Stomach (tissue), 19 donors: ENCODE measurements at places on chromosomes 13 and 19. TPM values are rescaled to one million over a fixed set of nuclear protein-coding genes. Genes with fewer than 3 reads are reported as not detected.

- DNase-seq, result no peak
Observed at GRCh38 chr13:113672002-113672651, 5.1 kb downstream of the GRK1 start.

GRCh38 chr13:113859311-113860050 is 4.4 kb downstream of the GAS6 start:
- no peak for DNase-seq

DNA sequence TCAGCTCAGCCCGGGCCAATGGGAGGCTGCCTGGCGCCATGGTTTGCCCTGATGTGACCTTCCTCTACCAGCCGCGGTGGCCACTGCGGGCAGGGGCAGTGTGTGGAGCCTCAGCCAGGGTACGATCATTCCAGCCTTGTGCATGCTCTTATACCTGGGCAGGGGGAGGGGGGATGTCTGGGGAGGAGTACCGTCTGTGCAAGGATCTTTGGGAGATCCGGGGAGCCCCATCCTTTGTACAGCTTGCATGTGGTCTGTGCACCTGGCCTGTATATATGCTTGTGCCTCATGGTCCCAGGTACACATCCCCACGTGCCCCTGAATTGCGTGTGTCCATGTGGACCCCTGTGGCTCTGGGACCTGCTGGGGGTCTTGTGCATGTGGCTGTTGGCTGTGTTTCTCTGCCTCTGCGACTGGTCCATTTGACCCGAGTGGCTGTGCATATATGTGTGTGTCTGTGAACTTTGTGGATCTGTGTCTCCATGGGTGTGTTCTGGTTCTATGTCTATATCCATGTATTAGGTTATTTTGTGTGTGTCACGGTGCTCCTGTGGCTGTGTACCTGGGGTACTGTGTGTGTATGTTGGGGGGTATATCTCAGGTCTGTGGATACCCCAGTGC is 12.8 kb upstream of the NANOS3 start:
- no peak for DNase-seq

DNA sequence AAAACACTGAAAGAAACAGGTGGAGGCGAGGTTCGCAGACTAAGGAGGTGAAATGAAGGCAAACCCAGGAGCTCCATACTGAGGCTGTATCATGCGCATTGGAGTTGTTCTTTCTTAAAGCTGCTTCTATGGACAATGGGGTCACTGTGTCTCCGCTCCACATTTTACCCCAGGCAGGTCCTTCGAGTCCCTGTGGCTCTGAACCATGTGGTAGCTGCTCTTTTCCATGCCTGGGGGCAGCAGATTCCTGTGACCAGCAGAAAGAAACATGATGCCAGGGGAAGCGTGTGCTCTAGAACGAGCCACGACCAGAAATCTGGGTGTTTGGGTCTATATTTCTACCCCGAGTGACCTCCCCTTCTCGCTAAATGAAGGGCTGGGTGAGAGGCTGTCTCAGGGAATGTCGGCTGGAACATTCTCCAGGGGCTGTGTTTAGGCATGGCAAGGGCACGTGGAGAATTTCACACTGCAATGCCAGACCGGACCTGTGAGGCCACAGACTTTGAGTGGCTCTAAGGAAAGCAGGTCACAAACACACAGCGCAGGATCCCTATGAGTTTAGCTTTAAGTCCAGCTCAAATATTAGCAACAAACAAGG is 95.7 kb upstream of the IRS2 start:
- DNase-seq, result no peak

DNA sequence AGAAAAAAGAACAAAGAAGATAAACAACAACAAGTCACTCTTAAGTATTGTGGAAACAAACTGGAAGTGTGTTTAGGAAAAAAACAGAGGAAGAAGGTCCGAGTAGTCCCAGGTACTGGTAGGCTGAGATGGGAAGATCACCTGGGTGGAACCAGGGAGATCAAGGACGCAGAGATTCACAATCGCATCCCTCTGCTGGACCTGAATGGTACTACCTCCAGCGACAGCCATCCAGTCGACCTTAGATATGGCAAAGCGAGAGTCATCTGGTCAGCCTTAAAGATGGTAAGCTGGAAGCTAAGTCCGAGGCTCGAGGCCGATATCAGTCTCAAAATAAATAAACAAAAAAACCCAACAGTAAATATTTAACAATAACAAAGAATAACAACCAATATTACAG is 44.9 kb upstream of the ZNF91 start:
- no peak for DNase-seq

- no peak for DNase-seq
Observed at GRCh38 chr13:74695021-74695800, 561.0 kb upstream of the KLF12 start.

DNA sequence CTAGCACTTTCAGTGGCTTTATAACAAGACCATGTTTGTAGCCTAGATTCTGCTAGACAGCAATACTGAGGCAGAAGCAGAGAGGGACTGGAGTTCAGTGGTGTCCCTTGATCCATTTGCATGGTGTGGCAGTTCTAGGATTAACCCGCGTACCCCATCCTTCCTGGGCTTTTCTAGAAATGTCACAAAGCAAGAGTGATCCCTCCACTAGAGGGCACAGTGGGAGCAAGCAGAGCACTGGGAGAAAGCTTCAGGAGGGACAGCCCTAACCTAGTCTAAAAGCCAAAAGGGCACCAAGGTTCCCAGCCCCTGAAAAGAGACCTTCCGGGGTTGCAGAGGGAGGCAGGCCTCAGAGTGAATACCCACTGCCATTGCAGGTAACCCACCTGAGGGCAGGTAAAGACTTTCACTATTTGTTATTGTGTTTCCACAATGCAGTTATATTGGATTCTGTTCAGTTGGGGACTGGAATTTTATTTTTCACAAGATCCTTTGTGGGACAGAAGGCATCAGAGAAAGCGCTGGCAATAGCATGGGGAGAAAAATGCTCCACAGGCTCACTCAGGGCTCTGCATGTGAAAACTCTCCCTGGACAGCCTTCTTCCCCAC is 170.6 kb downstream of the FLT1 start:
- peak; percentile 51 for DNase-seq

Gene SPIB
- not detected for total RNA-seq

Gene ATXN8OS
- not detected for total RNA-seq

DNA sequence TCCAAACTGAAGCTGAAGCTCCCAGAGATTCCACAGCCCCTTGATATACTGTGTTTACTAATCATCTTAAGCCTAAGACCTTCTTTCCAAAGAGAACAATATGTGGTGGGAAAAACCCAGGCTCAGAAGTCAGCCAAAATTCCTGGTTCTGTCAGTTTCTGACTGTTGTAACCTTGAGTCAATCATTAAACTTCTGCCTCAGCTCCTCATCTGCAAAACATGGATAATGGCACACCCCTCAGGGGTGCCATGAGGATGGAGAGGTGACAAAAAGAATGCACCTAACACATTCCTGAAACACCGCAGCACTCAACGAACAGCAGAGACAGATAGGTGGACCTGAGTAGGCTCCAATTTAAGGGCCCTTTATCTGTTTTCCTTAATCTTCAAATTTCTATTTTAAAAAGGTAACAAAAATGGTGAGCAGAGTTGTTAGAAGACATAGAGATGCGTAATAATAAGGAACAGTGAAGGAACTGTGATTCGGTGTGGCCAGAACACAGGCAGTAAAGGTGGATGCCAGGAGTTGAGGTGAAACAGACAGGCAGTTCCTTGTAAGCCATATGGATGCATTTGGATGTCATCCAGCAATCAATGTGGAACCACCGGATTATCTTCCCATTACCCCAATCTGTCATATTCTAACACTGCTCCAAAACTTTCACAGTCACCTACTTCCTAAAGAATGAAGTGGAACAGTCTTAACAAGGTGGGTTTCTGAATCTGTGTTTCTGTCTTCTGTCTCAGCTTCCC is 56.6 kb upstream of the DOCK9 start:
- no peak for DNase-seq

DNA sequence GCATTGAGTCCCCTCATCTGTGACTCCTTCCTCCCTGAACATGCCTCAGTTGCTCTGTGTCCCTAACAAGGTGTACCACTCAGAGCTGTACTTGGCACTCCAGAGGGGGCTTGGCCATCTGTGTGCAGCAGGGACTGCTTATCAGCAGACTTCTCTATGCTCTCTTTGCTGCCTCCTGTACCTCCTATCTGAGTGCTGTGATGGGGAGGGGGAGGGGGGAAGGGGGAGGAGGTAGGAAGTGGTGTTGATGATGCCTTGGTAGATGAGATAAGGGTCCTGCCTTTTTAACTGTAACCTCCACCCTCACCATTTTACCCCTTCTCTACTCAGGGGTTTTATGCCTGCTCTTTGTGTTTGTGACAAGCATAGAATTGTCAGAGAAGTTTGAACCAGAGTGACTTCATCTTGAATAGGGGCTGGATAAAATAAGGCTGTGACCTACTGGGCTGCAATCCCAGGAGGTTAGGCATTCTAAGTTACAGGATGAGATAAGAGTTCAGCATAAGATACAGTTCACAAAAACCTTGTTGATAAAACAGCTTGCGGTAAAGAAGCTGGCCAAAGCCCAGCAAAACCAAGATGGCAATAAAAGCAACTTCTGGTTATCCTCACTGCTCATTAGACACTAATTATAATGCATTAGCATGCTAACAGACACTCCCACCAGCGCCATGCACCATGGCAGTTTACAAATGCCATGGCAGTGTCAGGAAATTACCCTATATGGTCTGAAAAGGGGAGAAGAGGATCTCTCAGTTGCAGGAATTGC is 13.2 kb downstream of the PCDH8 start:
- no peak for DNase-seq

- DNase-seq, result no peak
Observed at GRCh38 chr13:110533771-110534670, 27.5 kb downstream of the RAB20 start.

DNA sequence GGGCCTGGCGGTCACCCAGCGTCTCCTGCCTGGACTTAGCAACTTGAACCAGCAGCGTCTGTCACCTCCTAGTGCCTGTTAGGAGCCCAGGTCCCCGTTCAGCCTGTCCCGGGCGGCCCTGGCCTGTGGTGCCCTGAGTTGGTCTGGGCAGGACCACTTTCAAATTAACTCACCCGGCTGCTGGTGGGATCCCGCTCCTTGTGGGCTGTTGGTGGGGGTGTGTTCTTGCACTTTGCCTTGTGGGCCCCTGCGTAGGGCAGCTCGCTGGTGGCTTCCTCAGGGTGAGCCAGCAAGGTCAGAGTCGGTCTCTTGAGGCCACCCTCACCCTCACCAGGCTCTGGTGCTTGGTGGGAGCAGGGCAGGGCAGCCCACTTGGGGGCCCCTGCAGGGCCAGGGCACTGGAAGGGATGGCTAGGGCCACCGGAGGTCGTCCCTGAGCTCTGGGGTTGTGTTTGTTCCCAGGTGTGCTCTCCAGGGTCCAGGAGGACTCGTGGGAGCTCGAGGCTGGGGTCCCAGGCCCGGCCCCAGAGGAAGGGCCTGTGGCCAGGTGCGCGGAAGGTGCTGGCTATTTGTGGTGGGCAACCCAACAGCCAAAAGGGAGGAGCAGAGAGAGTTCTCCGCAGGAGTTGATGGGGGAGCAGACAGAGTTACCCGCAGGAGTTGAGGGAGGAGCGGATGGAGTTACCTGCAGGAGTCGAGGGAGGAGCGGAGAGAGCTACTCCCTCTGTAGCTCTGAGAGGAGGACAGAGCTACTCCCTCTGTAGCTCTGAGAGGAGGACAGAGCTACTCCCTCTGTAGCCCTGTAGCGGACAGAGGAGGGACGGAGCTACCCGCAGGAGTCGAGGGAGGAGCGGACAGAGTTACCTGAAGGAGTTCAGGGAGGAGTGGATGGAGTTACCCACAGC is 16.9 kb downstream of the TFDP1 start:
- DNase-seq, result no peak

Gene ATP12A
- not detected for total RNA-seq

- no peak for DNase-seq
Observed at GRCh38 chr13:45368571-45368970, 27.6 kb upstream of the TPT1 start.

DNA sequence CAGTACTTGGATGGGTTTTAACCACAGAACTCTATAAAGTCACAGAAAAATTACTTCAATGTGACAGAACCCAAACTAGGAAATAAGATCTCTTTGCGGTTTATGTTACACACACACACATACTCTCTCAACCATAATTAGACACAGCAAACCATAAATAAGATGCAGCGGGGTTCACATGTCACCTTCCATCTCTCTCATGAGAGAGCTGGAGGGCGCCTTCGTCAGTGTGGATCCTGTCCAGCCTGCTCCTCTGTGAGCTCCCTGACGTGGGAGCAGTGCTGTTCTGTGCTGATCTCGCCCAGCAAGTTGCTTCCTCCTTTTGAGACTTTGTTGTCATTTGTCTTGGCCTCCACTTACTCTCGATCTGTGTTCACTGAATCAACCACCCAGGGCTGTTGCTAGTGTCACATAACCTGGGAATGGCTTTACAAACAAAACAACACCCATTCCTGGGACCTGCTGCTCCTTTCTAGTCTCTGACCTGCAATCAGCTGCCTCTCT is 204.9 kb upstream of the KL start:
- DNase-seq, result peak; percentile 50

Gene SIGLEC10
- 1.1 TPM for total RNA-seq

Gene OR7D2
- total RNA-seq, result not detected

Gene ATP4B
- total RNA-seq, result 347 TPM

DNA sequence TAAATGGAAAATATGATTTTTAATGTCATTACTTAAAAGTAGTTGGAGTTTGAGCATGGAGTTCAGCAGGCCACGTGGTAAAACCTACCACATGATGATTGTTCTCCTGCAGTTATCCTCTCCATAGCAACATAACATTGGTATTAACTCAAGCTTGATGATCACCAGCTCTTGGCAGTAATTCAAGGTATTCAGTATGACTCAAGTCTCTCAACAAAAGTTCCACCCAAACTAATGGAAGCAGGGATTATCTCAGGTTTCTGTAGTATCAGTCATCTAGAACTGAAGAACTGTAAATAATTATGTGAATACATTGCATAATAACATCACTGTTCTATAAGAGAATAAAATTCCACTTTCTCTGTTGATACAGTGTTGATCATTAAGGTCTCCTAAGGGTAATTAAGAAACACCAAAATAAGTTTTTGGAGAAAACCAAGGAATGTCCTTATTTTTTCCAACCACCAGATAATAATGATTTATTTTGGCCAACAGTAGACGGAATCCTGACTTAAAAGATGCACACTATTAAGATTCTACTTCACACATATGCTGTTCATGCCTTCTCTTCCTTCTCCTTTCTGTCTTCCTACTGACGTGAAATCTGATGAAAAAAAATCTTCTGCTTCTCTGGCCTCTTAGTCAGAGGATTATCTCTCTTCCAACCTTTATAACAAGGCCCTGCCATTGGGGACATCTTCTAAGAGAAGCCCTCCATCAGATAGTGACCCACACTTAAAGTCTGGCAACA is 1092.3 kb downstream of the EFNB2 start:
- DNase-seq, result no peak
